AG04450 (cell line): ENCODE measurements at places on chromosomes 5 and 9.

- DNase-seq, result no peak
Measured at GRCh38 chr9:89953824-89954615, 349.2 kb downstream of the GADD45G start.

GRCh38 chr5:143413958-143414669 is 10.6 kb upstream of the NR3C1 start:
- DNase-seq, result no peak

GRCh38 chr9:134365791-134366222 is 39.6 kb downstream of the RXRA start:
- no peak for DNase-seq

- DNase-seq, result no peak
Measured at GRCh38 chr5:1105350-1106265, 6.3 kb downstream of the SLC12A7 start.

- no peak for DNase-seq
Measured at GRCh38 chr9:4833781-4834560, 41.2 kb downstream of the RCL1 start.

GRCh38 chr9:76374783-76375559 is 19.3 kb downstream of the RFK start:
- peak; percentile 82 for DNase-seq

DNA sequence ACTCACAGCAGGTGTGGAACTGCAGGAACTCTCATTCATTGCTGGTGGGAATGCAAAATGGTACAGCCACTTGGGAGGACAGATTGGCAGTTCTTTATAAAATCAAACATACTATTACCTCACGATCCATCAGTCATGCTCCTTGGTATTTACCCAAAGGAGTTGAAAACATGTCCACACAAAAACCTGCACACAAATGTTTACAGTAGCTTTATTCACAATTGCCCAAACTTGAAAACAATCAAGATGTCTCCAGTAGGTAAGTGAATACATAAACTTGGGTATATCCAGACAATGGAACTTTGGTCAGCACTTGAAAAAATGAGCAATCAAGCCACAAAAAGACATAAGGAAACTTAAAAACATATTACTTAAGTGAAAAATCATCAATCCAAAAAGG is 215.5 kb downstream of the IRX1 start:
- no peak for DNase-seq

GRCh38 chr9:15276328-15276938 is 30.6 kb downstream of the TTC39B start:
- DNase-seq, result no peak

DNA sequence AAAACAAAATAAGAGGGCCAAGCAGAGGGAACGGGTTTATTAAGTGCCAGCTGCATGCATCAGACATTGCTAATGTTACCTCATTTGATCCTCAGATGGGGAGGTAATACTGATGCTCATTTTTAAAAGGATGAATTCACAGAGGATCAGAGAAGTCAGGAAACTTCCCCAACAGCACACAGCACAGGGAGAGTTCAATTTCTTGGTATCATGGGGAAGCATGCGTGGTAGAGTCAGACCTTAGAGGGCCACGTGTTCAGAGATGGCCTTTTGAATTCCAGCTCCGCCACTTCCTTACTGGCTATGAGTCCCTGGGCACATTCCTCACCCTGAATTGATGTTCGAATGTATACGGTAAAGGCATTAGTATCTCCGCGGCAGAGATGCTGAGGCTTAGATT is 108.3 kb downstream of the MYO10 start:
- DNase-seq, result no peak

DNA sequence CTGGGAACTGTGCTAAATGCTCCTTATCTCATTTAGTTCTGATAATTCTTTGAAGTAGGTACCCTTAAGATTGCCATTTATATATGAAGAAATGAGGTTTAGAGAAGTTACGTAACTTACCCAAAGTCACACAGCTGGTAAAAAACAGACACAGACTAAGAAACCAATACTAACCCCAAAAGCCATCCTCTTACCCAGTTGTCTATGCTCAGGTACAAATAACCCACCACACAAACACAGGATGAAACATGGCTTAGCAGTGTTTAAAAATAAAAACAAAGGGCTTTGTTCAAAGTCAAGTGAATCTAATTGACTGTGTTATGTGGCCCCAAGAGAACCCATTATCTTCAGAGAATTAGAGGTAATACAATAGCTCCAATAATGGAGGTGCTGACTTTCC is 37.0 kb upstream of the IL7R start:
- no peak for DNase-seq

DNA sequence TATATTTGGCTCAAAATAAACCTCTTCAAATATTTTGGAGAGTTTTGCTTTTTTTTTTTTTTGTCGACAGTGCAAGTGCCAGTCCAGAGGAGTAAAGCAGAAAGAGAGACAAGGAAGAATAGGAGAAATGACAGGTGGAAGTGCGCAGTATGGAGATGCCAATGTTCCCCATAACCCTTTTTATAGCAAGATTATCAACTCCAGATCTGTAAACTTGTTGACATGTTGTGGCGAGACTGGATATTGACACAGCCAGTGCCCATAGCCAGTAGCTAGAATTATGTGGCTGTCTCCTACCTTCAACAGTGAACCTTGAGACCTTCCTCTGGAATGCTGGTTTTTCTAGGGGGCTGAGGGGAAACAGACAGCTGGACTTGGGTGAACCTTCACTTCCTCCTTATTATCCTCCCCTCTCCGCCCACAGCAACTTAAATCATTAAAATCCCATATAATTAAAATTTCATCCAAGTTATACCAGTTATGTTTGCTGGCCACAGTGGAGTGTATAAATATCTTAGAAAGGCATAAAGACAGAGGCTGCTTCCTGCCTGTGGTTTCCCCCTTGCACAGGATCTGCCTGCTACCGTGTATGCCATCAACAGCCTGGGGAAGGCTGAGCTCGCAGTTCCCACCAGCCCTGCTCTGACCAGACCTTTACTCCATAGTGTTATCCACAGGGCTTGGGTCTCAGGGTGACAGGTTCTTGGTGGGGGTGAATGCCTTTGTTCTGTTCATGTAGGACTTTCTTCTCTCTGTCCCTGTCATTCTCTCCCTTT is 112.3 kb upstream of the ANKH start:
- DNase-seq, result no peak

GRCh38 chr5:73170522-73170921 is 2.5 kb upstream of the TMEM174 start:
- DNase-seq, result no peak

DNA sequence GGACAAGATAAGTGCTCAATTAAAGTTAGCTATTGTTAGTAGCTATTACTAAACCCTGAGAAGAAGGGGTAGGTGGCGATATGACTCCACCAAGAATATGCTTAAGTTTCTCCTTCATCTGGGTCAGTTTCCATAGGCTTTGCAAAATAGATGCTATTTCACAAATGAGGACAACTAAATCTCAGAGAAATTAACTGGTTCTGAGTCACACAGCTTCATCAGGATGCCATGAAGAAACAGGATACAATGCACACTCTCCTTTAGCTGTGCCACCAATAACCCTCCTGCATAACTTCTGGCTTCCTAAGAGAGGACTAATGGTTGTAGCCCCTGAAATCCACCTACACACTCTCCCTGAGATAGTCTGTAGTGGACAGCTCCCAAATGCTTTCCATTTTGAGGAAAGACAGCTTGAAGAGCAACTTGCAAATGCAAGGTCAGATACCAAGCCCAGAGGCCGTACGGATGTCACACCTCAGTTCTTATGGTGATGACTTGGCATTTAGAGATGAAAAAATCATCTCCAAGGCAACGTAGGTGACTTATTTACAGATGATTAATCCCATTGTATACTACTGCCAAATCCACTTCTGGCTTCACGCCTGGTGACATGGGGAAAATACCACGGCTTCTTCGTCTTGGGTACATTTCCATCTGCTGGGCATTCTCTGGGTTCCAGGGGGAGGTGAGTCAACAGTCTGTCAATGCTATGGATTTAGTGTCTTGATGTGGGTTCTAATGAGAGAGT is 251.4 kb upstream of the IL12B start:
- peak; percentile 21 for DNase-seq

GRCh38 chr9:3541206-3541605 is 15.4 kb upstream of the RFX3 start:
- DNase-seq, result no peak

DNA sequence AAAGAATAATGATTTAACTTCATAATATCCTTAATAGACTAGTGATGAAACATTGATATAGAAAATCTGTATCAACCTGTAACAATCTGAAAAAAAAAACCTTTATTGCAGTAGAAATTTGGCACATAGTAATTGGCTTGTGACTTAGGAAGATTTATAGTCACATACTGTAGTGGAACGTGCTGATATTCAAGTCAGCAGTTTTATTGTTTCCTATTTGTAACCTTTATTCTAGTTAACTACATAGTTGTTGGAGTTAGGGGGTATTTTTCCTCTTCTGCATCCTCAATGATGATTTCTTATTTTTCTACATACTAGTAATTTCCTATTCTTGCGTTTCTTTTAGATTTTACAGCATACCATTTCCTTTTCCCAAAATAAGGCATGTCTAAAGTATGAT is 14.5 kb upstream of the LRRC70 start:
- no peak for DNase-seq

DNA sequence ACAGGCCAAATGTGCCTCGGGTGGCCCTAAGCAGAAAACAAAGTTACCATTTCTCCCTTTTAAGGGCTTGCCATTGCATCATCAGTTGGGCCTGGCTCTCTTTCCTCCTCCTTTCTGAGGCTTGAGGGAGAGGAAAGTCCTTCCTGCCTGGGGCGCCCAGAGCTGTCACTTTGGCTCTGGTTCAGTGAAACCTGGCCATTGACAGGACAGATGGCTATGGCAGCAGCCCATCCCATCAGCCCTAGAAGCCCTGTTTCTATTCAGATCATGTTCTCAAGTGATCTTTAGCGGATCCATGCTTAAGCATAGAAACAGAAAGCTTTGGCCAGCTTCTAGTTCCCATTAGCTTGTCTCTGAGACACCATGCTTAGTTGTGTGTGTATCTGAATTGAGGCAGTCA is 293.4 kb downstream of the YTHDC2 start:
- DNase-seq, result no peak

- DNase-seq, result no peak
Measured at GRCh38 chr9:114671605-114672004, 10.4 kb downstream of the TEX48 start.

GRCh38 chr9:37412431-37413151 is 9.9 kb upstream of the GRHPR start:
- no peak for DNase-seq

- DNase-seq, result no peak
Measured at GRCh38 chr9:79644601-79645000, 72.8 kb downstream of the TLE4 start.

DNA sequence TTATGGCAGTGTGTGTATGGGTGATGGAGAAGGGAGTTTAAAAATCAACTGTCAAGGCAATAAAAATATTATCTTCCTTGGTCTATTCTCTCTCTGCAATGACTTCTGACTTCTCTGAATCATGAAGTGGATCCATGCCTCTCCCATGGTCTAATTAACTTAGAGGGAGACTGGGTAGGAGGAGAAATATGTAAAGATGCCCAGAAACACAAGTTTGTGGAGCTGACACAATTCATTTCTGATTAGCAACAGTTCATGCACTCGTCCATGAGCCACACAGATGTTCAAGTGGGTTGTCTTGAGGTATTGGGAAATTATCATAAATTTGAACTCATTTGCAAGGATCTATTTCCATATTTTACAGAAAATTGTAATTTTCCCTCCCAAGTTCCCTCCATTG is 38.1 kb downstream of the INSYN2B start:
- DNase-seq, result no peak

DNA sequence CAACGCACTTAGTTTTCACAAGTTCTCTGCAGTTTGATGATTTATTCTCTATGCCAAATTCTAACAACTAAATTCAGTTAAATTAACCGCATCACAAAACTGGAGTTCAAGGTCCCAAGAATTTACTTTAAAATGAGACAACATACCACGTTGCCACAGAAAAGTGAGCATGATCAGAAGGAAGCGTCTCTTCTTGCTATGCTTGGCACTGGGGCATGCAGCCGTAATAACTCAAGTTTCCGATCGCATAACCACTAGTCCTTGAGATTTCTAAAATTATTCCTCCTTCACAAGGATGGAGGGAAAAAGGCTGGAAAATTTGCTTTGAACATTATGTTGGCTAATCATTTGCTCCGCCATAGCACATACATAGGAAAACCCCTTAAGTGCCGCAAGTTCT is 13.9 kb downstream of the NFIB start:
- DNase-seq, result no peak

GRCh38 chr5:19975795-19976194 is 12.2 kb downstream of the CDH18 start:
- DNase-seq, result no peak

DNA sequence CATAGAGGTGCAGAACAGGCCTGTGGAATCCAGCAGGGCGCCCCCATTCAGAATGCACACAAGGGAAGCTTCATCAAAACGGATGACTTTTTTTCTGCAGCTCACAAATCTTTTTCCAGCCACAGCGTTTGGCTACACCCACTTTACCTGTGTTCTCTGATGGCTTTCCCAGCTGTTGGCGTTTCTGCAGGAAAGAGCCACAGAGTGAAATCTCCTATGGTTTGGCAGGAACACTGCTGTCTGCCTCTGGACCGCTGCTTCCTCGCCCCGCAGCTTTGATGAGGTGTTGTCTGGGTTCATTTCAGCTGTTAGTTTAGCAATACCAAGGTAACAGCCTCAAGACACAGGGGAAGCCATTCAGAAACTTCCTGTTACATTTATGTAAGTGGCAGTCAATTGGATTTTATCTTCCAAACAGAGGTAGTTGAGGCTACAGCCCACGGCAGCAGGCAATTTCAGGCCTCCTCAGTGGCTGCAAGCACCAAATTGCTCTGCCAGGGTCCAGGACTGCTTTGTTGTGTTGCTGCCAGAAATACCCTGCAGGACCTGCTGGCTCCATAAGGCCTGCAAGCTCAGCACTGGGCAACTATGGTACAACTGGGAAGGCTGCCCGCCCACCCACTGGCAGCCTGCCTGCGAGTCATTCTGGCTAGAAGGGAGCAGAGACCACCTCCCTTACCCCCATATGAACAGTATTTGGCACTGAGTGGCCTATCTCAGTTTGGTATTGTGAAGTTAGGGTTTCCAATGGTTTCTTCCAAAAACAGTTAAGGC is 96.7 kb downstream of the MVB12B start:
- DNase-seq, result no peak
